ENCODE measurements at places on chromosomes 1 and 21.

- DNase-seq, result peak; percentile 63
These were observed 120.2 kb upstream of the KCNE2 start for GRCh38 chr21:34243562-34243961.

DNA sequence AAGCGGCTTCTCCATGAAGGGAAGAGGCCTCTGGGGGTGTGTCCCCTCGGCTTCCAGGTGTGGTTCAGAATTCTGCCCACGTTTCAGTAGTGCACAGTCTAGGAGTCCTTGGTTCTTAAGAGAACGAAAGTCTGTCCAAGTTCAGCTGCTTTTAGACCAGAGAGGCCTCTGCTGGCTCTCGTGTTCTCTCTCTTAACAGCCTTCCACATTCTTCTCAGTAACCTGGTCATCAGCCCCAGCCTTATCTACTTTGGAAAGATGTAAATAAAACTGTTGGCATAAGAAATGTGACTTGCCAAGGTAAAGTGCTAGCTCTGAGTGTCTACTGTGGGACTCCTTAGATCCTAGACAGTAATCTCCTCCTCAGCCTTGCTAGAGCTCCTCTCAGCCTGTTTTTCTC lies 15.3 kb upstream of the STUM start:
- DNase-seq, result no peak

- DNase-seq, result peak; percentile 78
These were observed 5.8 kb downstream of the TTC13 start for GRCh38 chr1:230972855-230973271.

GRCh38 chr1:68594851-68595250 lies 98.0 kb upstream of the DEPDC1 start:
- DNase-seq, result no peak

DNA sequence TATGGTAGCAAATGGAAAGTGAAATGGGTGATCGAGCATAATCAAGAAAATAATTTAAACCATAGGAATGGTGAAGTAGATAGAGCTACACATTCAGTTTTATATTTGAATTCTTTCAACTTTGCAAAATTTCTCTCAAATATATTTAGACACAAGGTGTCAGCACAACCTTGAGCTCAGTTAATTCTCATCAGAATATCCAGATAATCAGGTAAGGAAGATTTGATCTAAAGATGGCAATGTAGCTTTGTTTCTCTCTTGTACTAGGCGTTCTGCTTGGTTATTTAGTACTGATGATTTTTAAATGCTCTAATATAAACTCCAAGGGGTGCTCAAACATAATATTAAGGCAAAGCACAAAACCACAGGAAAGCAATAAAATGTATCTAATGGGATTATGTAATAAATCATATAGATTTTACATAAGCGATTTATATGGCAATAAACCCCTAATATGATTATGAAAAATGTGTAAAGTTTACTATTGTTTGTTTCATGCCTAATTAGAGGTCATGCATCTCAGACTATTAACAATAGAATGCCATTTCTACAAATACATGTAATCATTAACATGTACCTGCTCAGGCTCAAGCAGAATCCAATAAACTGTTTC lies 32.4 kb upstream of the SERTAD4 start:
- no peak for DNase-seq

DNA sequence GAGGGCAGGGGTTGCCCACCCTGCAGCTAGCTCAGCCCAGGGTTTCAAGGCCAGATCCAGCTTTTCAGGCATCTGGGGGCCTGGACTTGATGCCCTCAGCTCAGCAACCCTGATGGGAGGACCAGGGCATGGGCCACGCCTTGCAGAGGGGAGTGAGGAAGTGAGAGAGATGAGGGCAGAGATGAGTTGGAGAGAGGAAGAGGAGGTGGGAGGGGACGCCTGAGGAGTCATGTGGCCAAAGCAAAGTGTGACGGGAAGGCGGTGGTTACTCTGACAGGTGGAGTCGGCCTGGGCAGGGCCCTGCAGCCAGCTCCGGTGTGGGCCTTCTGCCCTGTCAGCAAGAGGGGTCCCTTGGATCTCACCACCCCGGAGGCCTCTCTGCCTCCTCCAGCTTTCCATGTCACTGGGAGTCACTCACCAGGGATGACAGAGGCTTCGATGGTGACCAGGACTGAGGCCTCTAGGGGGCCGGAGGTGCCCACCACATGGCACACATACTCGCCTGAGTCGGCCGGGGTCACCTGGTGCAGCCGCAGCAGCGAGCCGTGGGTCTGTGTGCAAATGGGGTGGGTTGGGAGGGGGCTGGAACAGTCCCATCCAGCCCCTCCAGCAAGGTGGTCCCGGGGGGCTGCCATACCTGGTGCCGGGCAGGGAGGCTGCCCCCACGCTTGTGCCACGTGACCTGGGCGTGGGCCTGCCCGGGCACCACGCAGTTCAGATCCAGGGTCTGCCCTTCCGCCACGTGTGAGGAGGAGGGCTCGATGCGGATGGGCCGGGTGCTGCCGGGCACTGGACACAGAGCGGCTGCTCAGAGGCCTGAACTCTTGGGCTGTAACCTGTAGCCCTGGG lies 40.4 kb downstream of the LDLRAD2 start:
- peak; percentile 23 for DNase-seq

- DNase-seq, result no peak
These were observed 23.5 kb downstream of the TOR3A start for GRCh38 chr1:179105393-179105792.

DNA sequence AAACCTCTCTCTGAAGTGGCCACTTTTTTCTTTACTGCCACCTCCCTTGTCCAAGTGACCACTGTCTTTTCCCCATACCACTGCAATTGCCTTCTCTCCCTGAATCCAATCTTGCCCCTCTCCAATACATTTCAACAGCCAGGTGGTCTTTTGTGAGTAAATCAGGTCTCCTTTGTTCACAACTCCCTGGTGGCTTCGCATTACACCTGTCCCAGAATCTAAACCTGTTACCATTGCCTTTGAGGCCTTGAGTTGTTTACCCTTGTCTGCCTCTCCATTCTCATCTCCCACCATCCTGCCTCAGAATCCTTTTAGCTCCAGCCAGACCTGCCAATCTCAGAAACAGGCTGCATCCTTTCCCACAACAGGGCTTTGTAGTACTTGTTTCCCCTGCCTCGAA lies 21.8 kb upstream of the DYNLT5 start:
- no peak for DNase-seq

DNA sequence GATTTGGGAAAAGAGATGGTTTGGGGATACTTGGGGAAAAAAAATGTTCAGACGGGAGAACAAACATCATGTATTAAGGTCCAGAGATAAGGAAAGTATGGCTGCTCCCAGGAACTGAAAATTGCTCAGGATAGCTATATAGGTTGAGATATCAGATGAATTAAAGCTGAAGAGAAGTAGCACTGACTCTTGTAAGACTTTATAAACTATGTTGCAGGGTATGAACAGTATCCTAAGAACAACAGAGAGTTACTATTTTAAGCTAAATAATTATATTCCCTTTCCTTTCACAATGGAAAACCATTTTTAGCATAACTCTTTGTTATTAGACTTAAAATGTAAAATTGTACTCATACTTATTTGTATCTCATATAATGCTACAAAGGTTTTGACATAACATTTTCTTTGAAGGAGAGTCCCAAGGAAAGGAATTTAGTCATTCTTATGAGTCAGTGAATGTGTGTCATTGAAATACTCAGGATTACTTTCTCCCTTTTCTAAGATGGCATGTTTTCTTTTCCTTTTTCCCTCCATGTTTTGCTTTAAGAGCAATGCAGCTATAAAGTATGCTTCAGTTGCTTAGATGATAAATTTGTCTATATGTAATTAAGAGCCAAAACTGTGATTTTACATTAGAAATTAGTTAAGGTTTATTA lies 139.4 kb upstream of the KIAA1614 start:
- DNase-seq, result no peak

- DNase-seq, result peak; percentile 76
These were observed 26.4 kb downstream of the SORT1 start for GRCh38 chr1:109371341-109371739.

DNA sequence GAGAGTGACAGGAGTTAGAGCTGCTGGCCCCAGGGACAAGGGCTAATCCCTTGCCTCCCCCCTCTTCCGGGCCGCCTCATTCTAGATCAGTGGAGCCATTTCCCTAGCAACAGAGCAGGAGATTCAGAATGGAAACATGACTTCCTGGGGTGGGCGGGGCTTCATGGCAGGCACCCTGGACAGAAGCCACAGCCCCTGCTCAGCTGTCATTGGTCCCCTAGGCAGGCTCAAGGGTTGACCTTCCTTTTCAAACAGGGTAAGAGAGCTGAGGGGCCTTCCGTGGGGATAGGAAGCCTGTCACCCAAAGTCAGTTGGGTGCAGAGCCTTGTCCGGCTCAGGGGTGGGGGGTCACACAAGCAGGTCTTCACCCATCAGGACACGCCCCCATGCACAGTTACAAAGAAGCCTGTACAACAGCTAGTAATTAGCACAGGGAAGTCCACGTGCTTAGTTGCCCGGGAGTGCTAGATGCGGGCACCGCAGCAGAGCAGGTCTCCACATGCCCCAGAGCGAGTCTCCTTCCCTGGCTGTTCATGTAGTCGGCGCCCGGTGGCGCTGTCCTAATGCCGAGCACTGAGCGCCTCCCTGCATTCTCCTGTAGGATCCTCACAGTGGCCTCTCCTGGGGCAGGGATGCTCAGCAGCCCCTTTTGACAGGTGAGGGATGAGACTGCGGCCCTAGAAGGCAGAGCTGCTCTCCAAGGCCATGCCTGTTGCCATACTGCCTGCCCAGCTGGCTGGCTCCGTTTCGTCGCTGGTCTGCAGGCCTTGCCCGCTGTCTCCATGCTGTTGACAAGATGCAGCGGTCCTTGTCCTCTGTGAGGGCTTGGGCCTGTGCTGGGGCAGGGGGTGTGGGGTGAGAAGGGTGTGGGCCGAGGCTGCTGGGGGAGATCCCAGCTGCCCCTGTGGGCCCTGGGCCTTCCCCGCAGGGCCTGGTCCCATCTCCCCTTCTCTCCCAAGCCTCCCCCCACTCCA lies 5.1 kb downstream of the TMEM201 start:
- peak; percentile 82 for DNase-seq

DNA sequence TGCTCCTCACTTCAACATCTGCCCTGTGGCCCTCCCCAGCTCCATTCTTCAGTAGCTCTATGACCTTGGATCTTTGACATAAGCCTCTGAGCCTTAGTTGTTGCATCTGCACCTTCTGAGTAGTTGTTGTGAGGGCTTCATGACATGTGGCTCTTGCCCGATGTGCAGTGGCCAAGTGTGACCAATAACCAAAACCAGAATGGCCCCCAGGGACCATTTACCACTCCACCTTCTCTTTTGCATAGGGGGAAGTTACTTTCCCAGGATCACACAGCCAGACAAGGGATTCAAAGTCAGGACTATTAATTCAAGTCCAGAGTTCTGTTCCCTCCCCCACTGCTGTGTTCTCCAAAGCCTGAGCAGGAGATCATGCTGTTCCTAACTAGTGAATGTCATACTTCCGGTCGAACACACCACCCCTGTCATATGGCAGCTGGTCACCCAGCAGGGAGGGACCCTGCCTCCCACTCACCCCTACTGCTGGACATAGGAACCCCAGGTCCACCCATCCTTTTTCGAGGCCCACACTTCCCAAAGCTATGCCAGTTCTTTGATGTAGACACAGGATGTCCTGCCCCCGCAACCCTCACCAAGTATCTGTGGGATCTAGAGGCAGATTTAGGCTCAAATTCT lies 4.0 kb downstream of the FGR start:
- DNase-seq, result peak; percentile 88

DNA sequence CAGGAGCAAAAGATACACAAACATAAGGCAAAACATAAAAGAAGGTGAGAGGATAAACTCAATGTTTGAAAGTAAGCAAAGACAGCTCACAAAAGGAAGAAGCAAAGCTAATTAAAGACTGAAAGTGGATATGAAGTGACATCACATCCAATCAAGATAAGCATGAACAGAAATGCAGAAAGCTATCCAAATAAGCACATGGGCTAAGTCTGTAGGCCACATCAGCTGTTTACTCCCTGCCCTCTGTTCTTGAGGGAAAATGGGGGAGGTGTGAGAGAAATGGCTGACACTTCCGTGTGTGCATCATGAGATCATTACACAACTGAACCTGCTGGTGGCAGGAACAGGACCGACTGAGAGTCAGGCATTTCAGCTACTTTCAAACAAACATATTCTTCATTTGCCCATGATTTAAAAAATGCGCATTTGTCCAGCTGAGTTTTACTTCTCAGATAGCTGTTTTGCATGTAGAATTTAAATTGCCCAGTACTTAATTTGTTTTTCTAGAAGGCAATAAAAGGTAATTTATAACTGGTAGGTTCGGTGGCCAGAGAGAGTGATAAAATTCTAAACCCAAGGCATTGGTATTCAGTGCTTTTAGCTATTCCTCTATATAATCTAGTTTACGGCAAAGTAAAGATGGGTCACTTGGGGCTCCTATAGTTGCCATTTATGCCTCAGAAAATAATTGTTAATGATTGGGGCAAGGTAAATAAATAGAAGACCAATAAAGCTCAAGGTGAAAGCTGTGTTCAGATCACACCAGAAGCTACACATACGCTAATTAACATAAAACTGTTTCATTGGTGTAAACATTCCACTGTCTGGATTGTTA lies 27.2 kb upstream of the MAN1A2 start:
- peak; percentile 38 for DNase-seq

- no peak for DNase-seq
These were observed 147.7 kb downstream of the TGFB2 start for GRCh38 chr1:218492874-218493273.

GRCh38 chr1:53375440-53375839 lies 47.6 kb upstream of the LRP8 start:
- no peak for DNase-seq

DNA sequence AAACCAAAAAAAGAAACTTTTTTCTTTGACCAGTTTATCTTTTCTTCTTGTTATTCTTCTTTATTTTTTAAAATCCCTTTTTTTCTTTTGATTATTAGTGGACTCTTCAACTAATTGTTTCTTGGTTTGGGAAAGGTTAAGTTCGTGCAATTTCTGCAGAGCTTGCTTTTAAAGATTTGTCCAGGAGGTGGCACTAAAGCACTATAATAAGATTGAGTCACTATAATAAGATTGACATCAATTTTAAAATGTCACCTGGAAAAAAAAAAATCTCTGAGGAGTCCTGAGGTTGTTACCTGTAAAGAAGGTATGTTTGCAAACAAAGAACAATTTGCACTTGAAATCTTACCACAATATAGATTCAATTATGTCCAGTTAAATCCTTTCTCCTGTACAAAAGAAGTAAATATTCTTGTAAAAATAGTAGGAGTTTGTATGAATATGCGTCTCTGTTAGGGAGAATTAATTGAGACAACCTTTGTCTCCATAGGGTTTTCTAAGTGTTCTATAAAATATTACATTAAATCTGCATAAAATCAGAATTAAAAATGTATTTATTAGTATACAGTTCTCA lies 166.7 kb downstream of the ADGRL4 start:
- DNase-seq, result peak; percentile 55

Measured in suppressor macrophage (primary cell).